Esophagus mucosa (tissue), 1 donor: ENCODE measurements at places on chromosomes 4 and X. TPM values are rescaled to one million over a fixed set of nuclear protein-coding genes. Genes with fewer than 3 reads are reported as not detected.

DNA sequence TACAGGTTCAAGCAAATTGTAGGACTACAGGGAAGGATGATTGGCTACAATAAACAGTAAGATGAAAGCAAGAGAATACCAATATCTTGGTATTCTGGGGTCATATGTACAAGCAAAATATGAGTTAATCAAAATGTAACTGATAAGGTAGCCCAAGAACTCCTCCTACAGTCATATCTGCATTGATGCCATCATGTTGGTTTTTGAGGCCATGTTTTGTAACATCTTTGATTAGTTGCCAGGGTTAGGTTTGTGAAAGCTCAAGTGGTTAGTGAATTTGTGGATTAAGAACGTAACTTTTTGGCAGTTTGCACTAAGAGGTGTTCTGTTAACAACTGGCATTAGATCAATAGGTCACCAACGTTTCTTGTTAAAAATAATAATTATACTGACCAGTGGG, 59.6 kb downstream of the USP9X start:
- no peak for ATAC-seq

Gene ARL9
- 0.24 TPM for total RNA-seq

Gene SLC10A3
- total RNA-seq, result 20.6 TPM

GRCh38 chrX:48493890-48494364, 14.9 kb upstream of the PORCN start:
- ATAC-seq, result no peak

Gene ERVMER34-1
- total RNA-seq, result 5.1 TPM

- ATAC-seq, result no peak
Measured at GRCh38 chr4:94032754-94033153, 174.9 kb upstream of the SMARCAD1 start.

DNA sequence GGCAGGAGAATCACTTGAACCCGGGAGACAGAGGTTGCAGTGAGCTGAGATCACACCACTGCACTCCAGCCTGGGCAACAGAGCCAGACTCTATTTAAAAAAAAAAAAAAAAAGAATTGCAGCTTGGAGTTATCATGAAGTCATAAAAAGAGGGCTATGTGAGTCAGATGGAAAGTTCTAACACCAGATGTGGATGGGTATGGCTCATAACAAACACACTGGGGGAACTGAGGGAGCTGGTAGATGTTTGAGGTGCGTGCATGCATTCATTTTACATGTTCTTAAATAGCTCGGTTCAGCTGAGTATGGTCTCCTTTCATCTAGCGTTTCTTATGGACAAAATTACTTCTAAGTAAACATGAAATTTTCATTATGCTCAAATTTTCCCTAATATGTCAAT, 11.7 kb downstream of the TRMT2B start:
- ATAC-seq, result no peak

Gene TMSB15B
- 1.1 TPM for total RNA-seq

Gene CEP44
- 9.9 TPM for total RNA-seq

GRCh38 chrX:129634541-129634940, 20.2 kb downstream of the APLN start:
- no peak for ATAC-seq

Gene DOK7
- 0.36 TPM for total RNA-seq

GRCh38 chr4:155972098-155972497, 18.4 kb upstream of the CTSO start:
- ATAC-seq, result no peak

DNA sequence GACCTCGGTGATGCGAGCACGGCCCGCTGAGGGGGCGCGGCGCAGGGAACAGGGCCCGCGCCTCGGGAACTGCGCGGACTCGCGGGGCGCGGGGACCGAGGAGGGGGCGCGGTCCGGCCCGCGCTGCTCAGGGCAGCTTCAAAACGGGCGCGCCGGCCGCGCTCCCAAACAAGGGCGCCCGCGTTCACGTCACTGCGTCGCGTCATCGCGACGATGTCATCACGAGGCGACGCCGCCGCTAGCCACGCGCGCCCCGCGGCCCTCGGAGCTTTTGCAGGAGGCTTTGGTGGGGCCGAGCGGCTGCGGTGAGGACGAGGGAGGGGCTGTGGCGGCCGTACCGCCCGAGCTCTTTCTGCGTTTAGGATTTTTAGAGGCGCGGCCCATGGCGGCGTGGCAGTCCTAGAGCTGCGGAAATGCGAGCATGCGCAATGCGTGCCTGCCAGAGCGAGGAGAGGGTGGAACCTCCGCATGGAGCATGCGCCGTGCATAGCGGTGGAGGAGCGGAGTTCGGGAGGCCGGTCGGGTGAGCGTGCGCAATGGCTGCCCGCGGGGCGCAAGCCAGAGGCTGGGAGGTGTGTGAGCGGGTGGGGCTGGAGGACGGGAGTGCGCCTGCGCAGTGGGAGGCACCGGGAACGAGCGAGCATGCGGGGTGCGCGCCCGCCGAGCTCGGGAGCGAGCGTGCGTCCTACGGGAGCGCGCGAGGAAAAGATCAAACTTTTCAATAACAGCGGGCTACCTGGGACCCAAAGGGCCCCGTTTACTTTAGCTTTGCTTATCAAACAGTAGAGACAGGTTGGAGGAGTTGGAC, at the start of gene PPP2R3B:
TSS of gene PPP2R3B (minus strand) at position 140 of the 808 bp plus-strand sequence. CDS start 216 bp downstream, outside the sequence.
- peak; percentile 100 for ATAC-seq

DNA sequence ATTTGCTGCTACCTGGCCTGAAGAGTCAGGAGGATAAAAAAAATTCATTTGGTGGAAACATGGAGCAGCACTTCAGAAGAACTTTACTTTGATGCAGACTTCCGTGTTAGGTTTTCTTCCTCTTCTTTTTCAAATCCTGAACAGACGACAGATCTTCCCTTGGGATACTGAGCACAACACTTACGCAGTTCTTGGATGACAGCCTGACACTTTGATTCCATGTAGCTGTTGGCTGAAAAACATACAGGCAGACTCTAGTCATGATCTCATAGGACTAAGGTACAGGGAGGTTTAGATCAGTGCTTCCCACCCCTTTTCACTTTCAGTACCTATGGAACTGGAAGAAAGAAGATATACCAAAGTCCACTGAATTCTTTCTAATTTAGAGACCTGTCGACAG, 9.2 kb downstream of the CMC4 start:
- ATAC-seq, result no peak

- ATAC-seq, result no peak
Measured at GRCh38 chr4:174209341-174209740, 74.1 kb downstream of the FBXO8 start.

Gene FAT1
- 86.4 TPM for total RNA-seq

GRCh38 chrX:75156531-75156945, 455 bp upstream of the ABCB7 start:
- ATAC-seq, result no peak

- no peak for ATAC-seq
Measured at GRCh38 chr4:101221294-101221693, 126.0 kb downstream of the PPP3CA start.

Gene USP26
- total RNA-seq, result not detected

GRCh38 chr4:4472344-4472958, 69.4 kb downstream of the STX18 start:
- ATAC-seq, result no peak

Gene HHIP
- total RNA-seq, result not detected

- ATAC-seq, result no peak
Measured at GRCh38 chrX:2371026-2371711, 129.6 kb downstream of the DHRSX start.

- peak; percentile 62 for ATAC-seq
Measured at GRCh38 chr4:10074767-10075105, 41.9 kb downstream of the WDR1 start.

DNA sequence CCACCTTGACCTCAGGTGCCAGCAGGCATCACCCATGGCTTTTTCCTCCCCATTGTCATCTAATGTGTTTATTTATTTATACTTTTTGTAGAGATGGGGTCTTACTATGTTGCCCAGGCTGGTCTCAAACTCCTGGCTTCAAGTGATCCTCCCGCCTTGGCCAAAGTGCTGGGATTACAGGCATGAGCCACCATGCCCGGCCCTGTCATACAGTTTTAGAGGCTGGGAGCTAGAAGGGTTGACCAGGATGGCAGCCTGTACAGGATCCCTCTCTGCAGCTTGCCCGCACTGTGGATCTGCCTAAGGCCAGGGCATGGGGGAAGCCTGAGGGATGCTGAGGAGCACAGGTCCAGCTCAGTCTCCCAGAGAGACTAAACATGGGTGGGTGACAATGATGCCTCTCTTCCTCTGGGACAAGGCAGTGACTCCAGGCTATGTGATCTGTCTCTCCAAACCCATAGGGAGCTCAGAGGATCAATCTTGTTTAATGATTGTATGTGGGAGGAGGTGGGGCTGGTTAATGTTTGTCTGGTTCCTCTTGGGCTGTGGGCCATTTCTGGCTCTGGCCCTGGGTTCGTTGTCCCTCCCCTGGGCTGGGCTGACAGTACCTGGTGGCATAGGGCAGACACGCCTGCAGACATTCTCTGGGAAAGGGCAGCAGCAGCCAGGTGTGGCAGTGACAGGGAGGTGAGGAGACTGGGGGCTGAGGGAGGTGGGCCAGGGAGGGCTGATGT, 8.3 kb upstream of the GJB1 start:
- peak; percentile 42 for ATAC-seq

DNA sequence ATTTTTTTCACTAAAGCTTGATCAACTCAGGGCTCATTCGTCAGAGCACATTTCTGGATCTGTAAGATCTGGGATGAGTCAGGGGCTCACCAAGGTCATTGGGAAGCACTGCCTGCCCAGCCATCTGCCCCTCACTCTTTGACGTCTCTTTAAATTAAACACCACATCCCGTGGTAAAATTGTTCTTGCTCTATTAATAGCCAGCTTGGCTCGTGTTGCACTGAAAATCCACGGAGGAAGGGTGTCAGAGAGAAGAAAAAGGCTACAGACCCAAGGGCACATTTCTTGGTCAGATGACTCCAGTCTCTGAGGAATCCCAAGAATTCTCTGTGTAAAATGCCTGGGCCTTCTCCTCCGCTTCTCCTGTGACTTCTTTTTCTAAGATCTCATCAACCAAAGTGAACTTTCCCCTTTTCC, 45.7 kb upstream of the GATB start:
- no peak for ATAC-seq

- ATAC-seq, result no peak
Measured at GRCh38 chr4:155878611-155879010, 12.5 kb upstream of the ASIC5 start.

DNA sequence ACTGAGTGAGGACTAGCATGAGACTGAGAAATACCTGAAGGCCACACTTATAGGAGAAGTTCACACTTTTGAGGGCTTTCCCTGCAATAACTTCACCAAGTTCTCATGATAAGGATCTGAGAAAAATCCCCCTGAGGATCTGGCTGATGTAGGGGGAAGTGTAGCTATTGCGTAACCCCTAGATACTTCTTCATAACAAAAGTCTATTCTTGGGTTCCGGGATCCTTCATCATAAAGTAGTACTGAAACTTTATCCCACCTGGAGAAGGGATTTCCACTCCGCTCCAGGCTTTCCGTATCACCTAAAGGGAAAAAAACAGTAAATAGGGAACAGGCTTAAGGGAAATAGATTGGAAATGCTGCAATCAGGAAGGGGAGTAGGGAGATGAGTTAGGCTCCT, 13.3 kb downstream of the USP27X start:
- no peak for ATAC-seq

Gene XPNPEP2
- 0.36 TPM for total RNA-seq

Gene CPLX1
- total RNA-seq, result 0.92 TPM

DNA sequence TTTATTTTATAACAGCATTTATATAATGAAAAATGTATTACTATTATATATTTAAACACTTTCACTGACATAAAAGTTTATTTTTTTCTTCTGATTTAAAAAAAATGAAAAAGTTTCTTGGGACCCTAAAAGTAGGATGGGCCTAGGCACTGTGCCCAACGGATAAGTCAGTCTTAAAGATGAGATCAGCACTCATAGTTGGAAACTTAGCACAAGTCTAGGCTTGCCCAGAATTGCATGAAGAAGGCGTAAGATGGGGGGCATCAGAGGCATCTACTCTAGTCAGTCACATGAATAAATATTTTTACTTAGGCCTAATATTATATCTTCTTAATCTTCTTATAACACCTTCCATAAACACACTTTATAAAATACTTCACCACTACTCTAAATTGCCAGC, 306.7 kb upstream of the GRID2 start:
- no peak for ATAC-seq

Gene VEGFD
- 0.20 TPM for total RNA-seq

Gene GIMD1
- not detected for total RNA-seq

DNA sequence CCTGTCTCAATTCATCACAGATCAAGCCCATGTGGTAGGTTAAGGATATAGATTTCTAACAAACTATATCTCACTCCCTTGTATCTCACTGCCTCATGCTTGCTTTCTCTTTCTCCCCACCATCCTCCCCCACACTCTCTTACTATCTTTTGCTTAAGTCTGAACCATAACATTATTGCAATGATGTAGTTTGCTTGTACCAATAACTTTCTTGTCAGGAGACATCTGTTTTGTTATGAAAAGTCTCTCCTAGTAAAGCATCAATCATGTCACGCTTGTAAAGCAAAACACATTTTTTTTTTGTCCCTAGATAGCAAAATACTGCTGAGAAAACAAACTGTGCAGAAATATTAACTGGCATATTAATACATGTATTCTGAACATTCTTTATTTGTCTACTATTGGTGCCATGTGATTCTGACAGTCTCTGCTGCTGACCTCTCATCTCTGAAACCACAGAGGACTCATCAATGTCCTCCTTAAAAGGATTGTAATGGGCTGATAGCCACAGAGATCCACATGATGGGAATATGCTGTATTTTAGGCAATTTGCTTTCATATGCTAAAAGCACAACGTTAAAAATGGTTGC, 217.5 kb downstream of the VEGFC start:
- ATAC-seq, result no peak

DNA sequence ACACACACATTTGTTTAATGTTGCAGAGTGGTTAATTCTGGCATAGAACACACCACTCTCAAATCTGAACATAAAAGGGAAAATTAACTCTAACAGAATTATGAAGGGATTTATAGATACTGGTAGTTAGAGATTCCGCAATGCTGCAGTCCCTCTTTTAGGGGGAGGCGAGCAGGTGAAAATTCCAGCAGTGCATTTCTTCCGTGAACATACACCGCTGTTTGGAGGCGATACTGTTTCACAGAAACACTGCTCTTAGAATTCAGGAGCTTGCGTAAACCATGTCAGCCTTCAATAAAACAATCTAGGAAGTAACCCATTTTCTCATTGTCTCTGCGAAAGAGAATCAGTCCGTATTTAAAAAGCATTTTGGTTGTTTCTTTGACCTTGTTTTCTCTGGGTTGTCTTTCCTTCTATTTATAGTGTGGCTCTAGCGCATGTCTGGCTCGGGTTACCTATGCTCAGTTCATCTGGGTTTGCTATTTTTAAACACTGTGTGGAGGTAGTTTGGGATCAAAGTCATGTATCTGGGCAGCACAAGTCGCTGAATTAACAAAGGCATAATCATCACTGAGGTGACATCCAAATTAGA, 90.4 kb downstream of the GPAT3 start:
- ATAC-seq, result no peak
